ENCODE measurements at places on chromosomes 6 and 20.

GRCh38 chr6:161265975-161266374 is 7.9 kb downstream of the AGPAT4 start:
- DNase-seq: no peak

DNA sequence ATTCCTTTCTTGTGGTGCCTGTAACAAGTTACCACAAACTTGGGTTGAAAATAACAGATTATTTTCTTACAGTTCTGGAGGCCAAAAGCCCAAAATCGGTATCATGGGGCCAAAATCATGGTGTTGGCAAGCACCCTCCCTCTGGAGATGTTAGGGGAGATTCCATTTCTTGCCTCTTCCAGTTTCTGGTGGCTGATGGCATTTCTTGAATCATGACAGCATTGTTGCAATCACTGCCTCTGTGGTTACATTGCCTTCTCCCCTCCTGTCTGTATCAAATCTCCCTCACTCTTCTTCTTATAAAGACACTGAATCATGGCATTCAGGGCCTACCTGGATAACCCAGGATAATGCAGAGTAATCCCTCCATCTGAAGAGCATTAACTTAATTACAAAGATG is 17.9 kb upstream of the TENT5A start:
- no peak for DNase-seq

- DNase-seq: no peak
These were observed 48.2 kb downstream of the RFX6 start for GRCh38 chr6:116925088-116925794.

DNA sequence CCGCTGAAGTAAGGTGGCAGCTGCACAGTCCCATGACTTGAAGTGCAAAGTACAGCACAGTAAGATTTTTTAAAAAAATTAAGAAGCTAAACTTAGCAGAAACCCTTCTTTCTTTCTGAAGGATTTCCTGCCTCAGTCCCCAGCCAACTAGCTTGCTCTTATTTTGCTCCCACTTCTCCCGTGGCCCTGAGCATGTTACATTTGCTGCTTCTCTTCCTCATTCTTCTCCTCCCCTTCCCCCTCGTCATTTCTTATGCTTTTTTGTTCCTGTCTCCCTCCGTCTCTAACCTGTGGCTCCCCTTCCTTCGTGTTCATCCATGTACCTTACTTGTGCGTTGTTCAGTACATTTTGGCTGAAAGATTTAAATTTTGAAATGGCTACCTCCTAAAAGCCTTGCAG is 123.0 kb downstream of the SASH1 start:
- no peak for DNase-seq

- no peak for DNase-seq
These were observed 92.5 kb downstream of the B3GAT2 start for GRCh38 chr6:70864401-70864800.

GRCh38 chr6:43296780-43297497 is 1.1 kb upstream of the SLC22A7 start:
- DNase-seq: no peak

- peak; percentile 83 for DNase-seq
These were observed 11.9 kb upstream of the CPNE5 start for GRCh38 chr6:36851149-36851614.

- no peak for DNase-seq
These were observed 2.5 kb downstream of the PRRT1 start for GRCh38 chr6:32149092-32149755.

DNA sequence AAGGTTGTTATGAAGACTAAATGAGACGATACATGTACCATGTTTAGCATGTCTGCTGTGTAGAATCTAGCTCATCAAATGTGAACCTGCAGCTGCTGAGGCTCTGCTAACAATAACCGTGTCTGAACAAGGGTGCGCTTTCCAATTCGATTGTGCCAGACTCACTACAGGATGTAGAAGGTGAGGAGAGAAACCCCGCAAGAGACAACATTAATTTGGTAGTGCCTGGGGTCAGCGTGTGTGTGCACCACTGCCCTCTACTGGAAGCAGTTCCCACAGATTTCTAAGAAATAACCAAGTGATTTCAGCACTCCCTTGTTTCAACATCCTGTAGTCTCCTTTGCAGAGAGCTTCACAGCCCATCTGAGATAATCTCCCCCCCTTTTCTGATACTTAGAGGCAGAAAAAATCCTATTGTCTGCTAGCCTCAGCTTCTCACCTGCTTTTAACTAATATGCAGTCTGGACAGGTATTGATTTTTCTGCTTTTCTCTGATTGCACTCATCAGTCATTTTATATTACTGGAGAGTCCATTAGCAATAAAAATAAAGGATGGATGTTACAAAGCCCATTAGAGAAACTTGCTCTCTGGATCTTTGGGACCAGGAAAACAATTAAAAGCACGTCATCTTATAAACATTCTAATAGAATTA is 96.7 kb upstream of the BACH2 start:
- DNase-seq: peak; percentile 63

DNA sequence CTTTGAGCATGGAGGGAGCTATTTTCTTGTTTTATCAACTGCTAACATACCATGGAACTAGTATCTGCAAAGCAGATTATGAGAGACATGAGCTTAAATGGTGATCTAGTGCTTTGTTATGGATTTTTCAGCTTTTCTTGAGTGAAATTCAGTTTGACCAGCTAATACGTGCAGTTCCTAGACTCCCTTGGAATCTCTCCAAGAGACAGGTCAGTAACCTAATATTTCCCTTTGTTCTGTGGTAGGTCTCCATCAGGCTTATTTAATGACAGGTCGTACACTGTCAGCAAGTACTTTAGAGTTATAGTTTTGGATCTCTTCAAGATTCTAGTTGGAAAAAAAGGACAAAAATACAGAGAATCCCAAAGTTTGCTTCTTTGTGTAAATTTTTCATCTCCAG is 43.9 kb downstream of the HDAC2 start:
- no peak for DNase-seq

DNA sequence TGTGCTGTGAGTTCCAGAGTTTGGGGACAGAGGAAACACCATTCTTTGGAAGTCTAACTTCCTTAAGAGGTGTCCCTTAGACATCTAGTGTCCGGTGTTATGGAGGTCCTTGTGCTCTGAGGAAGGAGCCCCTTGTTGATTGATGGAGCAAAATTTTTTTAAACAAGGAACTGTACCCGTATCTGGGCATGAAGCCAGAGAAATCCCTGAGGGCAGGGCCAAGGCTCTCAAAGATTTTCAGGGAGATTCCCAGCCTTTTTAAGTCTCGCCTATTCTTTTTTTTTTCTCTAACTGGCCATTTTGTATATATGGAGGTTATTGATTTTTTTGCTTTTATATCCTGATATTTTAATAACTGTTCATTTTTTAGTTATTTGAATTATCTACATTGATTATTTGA is 45.9 kb downstream of the TRIM38 start:
- DNase-seq: no peak

DNA sequence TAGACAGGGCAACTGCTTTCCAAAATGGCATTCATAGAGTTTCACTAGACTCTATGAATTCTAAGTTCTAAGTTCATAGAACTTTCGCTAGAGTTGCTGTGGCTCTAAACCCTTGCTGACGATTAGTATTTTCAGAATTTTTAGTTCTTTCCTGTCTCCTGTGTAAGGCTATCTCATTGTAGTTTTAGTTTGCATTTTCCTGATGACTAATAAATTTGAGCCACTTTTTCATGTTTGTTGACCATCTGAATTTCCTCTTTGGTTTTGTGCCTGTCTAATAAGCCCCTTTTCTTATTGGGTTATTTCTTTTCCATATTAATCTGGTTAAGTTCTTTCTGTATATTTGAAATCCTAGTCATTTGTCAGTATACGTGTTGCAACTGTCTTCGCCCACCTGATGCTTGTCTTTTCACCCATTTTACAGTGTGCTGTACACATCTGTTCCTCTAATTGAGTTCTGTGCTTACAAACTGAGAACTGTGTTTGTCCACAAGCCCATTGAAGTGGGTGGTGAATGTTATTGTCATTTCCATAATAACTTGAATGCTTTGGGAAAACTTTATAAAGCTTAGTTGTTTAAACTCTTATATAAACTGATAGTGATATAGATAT is 177.7 kb upstream of the CDYL start:
- DNase-seq: no peak

DNA sequence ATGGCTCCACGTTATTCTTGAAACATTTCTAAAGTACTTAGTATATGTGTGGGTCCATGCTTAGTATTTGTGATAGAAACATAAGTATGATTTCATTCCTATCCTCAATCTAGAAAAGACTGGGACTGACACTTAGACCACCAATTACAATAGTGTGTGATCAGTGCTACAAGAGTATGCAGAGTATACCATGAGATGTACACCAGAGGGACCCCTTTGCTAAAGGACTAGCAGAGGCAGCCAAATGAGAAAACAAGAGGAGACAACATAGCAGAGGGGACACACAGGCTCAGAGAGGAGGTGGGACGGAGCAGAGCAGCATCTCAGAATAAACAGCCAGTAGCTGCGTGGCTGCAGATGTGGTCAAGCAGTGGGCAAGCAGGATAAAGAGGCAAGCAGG is 21.0 kb downstream of the RMND1 start:
- DNase-seq: no peak

DNA sequence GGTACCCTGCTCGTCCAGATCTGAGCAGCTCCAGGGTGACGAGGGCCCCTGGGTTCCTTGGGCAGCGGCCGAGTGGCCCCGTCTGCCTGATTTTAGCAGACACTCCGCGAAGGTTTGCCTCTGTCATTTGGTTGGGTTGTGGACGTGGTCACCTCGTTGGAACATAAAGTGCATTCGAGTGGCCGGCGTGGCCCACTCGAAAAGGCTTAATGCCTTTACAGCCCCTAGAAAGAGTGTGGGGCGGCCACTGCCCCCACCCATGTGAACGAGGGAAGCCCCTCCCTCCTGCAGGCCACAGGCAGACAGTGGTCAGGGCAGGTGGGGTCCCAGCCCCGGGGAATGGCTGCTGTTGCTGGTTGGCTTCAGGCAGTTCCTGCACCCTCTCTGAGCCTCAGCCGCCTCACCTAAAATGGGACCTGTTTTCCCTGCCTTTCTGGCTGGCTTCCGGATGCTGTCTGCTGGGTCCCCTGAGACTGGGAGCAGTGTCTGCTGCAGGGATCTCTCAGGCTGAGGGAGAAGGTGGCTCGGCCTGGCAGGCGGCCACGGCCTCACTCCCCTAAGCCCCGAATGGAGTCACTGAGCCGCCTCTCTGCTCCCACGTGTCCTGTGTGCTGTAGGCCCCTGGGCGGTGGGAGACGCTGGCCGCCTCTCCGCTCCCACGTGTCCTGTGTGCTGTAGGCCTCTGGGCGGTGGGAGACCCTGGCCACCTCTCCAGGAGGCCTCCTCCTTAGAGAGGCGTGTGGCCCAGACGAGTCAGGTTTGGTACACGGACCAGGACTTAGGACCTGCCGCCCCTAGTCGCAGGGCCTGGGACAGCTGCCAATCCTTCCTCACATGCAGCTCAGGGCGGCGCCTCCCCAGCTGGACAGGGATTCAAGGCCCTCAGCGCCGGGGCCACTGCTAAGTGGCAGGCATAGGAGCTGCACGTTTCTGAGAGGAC is 233.0 kb downstream of the ERMARD start:
- DNase-seq: no peak

GRCh38 chr6:132763269-132763668 is 5.6 kb upstream of the VNN2 start:
- DNase-seq: no peak

DNA sequence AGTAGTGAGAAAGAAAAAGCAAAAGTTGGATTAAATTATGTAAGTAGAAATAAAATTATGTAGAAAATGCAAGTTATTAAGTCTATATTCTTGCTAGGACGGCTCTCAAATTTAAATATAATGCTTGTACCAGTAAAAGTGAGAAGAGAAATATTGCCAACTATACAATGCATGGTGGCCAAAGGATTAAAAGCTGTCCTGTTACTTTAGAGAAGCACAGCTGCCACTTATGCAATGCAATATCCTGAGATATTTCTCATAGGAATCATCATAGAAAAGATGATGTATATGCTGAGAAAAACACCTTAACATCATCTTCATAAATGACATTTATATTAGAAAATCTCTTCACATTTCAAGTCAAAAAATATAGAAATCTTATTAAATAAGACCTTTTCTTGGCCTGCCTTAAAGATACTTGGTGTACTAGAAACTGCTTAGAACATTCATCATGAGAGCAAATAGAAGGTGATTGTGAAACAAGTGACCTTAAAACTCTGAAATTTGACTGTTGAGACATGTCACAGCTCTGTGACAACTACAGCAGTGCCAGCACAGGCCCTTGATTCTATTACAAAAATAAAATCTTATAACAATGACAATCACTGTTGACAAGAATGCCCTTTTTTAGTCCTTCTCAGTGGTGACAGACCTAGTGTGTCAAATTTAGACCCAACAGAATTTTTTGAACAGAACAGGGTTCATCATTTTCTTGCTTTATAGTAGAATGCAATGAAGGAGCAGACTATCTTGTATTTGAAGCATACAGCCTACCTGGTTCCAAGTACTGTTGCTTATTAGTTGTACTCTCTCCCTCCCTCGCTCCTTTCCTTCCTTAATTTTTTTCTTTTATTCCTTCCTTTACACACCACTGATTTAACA is 173.1 kb downstream of the CLVS2 start:
- no peak for DNase-seq

DNA sequence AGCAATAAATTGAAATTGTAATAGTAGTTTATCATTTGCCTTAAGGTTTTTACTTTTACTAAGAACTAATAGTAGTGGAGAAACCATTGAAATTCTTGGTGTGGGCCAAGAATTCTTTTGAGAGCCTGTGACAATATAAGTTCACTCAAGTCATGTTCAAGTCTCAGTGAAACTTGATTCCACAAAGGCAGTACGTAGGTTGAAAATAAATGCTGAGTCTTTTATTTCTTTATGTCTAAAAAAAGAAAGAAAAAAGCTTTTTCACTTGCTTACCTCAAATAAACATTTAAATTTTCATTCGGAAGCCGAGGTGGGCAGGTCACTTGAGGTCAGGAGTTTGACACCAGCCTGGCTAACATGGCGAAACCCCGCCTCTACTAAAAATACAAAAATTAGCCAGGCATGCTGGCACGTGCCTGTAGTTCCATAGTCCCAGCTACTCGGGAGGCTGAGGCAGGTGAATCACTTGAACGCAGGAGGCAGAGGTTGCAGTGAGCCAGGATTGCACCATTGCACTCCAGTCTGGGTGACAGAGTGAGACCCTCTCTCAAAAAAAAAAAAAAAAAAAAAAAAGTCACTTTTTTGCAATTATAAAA is 57.8 kb upstream of the NELFCD start:
- no peak for DNase-seq

DNA sequence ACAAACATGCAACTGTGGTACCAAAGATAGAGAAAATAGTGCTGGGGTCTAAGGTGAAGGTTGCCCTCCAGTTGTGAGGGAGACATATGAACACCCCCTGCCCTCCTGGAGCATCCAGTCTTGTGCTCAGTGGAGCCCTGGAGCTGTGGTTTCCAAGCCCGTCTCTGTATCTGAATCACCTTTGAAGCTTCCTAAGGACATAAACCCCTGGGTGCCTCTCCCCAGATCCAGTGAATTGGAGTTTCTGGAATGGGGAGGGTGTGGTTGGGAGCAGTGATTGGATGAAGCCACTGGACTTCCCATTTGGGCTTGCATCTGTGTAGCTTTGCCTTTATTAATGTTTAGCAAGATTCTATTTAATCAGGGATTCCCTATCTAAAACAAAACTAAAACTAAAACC is 22.4 kb upstream of the E2F3 start:
- DNase-seq: no peak

DNA sequence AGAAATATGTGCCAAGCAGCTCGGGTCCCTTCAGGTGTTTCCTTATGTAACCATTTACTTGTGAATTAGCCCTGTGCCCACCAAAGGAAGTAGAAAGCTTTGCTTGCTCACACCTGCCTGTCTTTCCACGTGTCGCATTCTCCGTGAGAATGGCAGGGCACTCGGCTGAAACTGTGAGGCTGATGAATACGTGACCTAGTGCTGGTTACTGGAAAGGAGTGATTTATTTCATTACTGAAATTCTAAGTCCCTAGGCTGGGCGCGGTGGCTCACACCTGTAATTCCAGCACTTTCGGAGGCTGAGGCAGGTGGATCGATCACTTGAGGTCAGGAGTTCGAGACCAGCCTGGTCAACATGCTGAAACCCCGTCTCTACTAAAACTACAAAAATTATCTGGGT is 45.9 kb upstream of the TULP1 start:
- DNase-seq: no peak
